GM23248 (cell line): ENCODE measurements at places on chromosomes 1 and 21. TPM values are rescaled to one million over a fixed set of nuclear protein-coding genes. Genes with fewer than 3 reads are reported as not detected.

- peak overlapping the region; percentile 91 for H3K4me3 ChIP-seq
- H3K27ac ChIP-seq: peak overlapping the region; percentile 91
- H3K27me3 ChIP-seq: no peaks in the 10 kb centered on the region
- H3K36me3 ChIP-seq: peaks cover 16% of the 10 kb centered on the region
- H3K4me1 ChIP-seq: peaks cover 38% of the 10 kb centered on the region
These were observed 1.2 kb upstream of the UBAP2L start for GRCh38 chr1:154219541-154219940.

GRCh38 chr21:45788637-45789506 lies 145.3 kb downstream of the PCBP3 start:
- peak; percentile 23 for DNase-seq
- no peaks in the 10 kb centered on the region for H3K4me1 ChIP-seq
- no peaks in the 10 kb centered on the region for H3K36me3 ChIP-seq
- no peak overlapping the region for H3K4me3 ChIP-seq

- H3K4me1 ChIP-seq: peaks cover 20% of the 10 kb centered on the region
- DNase-seq: no peak
- no peaks in the 10 kb centered on the region for H3K27me3 ChIP-seq
These were observed 319.8 kb downstream of the HMCN1 start for GRCh38 chr1:186054003-186054402.

DNA sequence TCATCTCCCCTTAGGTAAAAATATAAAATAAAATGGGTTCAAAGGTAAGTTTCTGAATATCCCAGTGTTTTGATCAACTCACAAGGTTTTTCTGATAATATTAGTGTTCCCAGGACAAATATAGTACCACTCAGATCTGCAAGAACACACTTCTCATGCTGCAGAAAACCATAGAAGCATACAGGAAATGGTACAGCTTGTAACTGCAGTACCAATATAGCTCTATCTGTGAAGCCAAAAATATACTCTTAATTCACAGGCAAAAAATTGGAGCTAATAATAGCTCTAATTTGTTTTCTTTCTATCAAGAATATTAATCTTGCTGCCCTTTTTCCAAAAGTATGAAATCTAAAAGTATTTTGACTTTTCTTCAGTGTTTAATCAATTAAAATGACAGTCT lies 13.2 kb downstream of the VPS45 start:
- peaks cover 7% of the 10 kb centered on the region; the same call in 1 of the 2 replicates for H3K4me1 ChIP-seq
- no peak overlapping the region for H3K4me3 ChIP-seq
- no peak for DNase-seq
- peaks cover 38% of the 10 kb centered on the region for H3K36me3 ChIP-seq
- H3K27me3 ChIP-seq: no peaks in the 10 kb centered on the region

DNA sequence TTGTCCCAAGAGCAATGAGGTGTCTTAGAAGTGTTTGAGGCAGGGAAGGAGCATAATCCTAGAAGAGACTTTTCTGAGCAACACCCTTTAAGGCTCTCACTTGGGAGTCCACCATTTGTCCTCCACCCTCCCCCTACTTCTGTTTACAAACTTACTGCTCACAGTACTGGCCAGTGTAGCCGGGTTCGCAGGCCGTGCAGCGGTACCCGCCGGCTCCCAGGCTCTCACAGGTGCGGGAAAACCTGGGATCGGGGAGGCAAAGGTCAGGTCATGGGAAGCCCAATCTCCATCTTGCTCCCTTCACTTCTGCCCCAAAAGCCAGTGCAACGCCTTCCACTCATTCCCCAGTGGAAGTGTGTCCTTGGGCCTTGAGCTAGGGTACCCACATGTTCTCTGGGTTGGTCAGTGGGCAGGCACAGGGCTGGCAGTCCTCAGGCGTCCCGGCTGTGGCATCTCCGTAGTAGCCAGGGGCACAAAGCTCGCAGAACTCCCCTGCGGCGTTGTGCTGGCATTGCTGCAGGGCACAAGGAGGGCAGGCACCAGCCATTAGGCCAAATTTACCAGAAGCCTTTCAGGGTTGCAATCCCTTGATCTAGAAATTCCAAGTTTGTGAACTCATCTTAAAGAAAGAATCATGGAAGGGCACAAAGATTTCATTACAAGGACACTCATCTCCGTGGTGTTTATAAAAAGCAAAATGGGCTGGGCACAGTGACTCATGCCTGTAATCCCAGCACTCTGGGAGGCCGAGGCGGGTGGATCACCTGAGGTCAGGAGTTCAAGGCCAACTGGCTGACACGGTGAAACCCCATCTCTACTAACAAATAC lies 49.8 kb downstream of the LDLRAD2 start:
- no peaks in the 10 kb centered on the region for H3K27me3 ChIP-seq
- H3K36me3 ChIP-seq: peaks cover 57% of the 10 kb centered on the region
- H3K4me3 ChIP-seq: no peak overlapping the region
- DNase-seq: peak; percentile 86
- peak overlapping the region; percentile 66 for H3K27ac ChIP-seq

DNA sequence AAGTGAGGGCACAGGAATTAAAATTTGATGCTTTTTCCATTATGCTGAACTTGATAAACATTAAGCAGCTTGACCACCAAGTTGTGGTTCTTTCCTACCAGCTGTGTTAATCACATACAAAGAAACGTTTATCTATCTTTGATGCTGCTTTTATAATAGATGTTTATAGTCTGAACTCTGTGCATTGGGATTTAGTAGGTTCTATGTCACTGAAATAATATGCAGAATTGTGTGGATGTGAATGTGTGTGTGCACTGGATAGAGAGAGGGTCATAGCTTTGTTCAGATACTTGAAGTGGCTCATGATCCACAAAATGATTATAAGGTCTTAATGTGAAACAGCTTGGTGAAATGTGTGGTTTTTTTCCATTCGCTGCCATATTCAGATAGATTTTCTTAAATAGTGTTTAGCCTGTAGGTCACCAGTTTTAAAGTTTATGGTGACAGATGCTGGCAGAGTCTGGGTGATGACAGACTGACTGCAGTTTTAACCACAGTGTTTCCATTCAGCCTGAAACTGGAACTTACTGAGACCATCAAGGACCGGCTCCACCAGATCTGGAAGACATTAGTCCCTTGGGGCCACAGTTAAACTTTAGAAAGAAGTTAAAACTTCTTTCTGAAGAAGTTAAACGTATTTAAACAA lies 10.2 kb downstream of the DDI2 start:
- peaks cover 13% of the 10 kb centered on the region for H3K4me1 ChIP-seq
- DNase-seq: peak; percentile 42
- H3K27me3 ChIP-seq: no peaks in the 10 kb centered on the region
- peak overlapping the region; percentile 42; the same call in 1 of the 2 replicates for H3K27ac ChIP-seq

DNA sequence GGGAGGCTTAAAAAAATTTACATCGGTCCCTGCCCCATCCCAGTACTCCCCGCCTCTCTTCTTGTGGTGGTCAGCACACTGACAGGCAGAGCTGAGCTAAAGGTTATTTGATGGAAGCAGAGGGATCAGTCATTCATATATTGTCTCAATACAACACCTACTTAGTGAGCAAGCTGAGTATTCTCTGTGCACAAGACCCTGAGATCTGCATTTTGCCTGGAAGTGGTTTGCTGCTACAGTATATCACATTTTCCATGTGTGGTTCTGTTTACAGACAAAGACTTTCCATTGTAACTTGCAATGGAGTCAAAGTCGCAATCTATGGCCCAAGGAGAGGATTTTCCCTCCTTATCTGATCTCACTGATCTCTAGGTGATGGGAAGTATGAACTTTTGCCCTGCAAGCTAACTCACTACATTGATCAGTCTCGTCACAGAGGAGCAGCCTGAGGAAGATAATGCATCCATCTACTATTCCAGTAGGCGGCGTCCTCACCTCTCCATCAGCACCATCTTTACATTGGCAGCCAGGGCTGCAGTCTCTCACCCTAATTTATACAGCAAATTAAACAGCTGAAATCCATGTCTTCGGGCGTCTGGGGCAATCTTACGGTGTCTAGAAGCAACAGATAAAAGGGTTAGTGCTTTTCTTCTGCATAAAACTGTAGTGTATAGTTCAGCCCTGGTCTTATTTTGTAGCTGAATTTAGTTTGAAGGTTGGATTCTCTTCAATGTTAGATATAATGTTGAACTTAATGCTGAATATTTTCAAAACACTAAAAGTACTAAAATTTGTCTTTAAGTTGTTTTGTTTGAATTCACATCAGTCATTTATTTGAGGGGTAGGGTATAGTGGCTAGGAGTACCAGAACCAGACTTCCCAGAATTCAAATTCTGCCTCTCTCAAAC lies 3.2 kb upstream of the TRAF5 start:
- DNase-seq: peak; percentile 82
- H3K27me3 ChIP-seq: no peaks in the 10 kb centered on the region
- no peak overlapping the region for H3K27ac ChIP-seq
- H3K4me1 ChIP-seq: no peaks in the 10 kb centered on the region; the same call in 1 of the 2 replicates

- no peaks in the 10 kb centered on the region for H3K36me3 ChIP-seq
- H3K27ac ChIP-seq: no peak overlapping the region
- H3K4me1 ChIP-seq: no peaks in the 10 kb centered on the region
- H3K4me3 ChIP-seq: no peak overlapping the region
- H3K27me3 ChIP-seq: peaks cover 15% of the 10 kb centered on the region; the same call in 1 of the 2 replicates
These were observed 66.6 kb downstream of the FAM163A start for GRCh38 chr1:179809506-179810366.

- H3K4me1 ChIP-seq: no peaks in the 10 kb centered on the region
- no peak for DNase-seq
- H3K36me3 ChIP-seq: peaks cover 5% of the 10 kb centered on the region; the same call in 1 of the 2 replicates
- no peak overlapping the region for H3K4me3 ChIP-seq
- H3K27ac ChIP-seq: no peak overlapping the region
- H3K27me3 ChIP-seq: no peaks in the 10 kb centered on the region
These were observed 13.0 kb downstream of the CAMSAP2 start for GRCh38 chr1:200751717-200752116.

DNA sequence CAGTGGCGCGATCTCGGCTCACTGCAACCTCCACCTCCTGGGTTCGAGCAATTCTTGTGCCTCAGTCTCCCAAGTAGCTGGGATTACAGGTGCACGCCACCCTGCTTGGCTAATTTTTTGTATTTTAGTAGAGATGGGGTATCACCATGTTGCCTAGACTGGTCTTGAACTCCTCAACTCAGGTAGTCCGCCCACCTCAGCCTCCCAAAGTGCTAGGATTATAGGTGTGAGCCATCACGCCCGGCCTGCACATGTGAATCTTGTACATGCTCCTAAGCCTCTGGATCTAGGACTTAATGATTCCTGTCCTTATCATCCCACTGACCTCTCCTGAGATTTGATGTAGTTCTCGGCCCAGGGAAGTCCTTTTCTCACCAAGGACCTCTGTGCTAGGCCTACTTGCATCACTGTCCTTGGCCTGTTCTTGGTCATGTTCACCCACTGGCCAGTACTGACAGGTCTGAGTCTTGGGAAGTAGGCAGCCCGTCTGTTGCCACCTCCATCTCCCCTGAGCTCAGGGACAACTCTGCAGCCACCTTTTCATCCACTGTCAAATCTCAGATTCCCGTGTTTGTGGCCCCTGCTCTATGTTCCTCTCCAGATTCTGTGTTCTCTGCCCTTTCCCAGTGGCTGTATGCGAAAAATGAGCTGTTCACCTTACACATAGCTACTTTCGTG lies 9.4 kb downstream of the HYI start:
- H3K4me3 ChIP-seq: no peak overlapping the region
- no peaks in the 10 kb centered on the region for H3K27me3 ChIP-seq
- H3K36me3 ChIP-seq: peaks cover 13% of the 10 kb centered on the region; the same call in 1 of the 2 replicates
- no peak overlapping the region for H3K27ac ChIP-seq

DNA sequence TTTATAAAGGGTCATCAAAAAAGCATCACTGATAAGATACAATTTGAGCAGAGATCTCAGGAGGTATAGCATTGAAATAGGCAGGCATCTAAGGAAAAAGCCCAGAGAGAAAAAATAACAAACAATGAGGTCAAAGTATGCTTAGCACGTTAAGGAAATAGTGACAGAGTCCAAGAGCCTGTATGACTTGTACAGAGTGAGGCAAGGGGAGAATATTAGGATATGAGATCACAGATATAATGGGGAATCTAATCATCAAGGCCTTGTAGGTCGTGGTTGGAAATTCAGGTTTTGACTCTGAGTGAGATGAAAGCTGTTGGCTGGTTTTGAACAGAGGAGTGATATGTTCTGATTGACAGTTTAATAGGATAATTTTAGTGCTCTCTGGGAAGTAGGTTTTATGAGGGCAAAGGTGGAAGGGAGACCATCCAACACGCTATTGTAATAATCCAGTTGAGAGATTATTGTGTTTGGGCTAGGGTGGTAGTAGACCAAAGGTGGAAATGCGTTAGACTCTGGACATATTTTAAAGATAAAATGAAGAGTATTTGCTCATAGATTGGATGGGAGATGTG lies 644.6 kb upstream of the TMPRSS15 start:
- no peaks in the 10 kb centered on the region for H3K36me3 ChIP-seq
- H3K4me3 ChIP-seq: no peak overlapping the region
- no peaks in the 10 kb centered on the region for H3K4me1 ChIP-seq
- no peaks in the 10 kb centered on the region for H3K27me3 ChIP-seq
- H3K27ac ChIP-seq: no peak overlapping the region

- H3K4me1 ChIP-seq: no peaks in the 10 kb centered on the region
- no peak overlapping the region for H3K4me3 ChIP-seq
- no peaks in the 10 kb centered on the region for H3K27me3 ChIP-seq
These were observed 16.0 kb downstream of the CFAP57 start for GRCh38 chr1:43188106-43188505.

GRCh38 chr1:172203135-172203823 lies 217.2 kb upstream of the C1orf105 start:
- H3K4me1 ChIP-seq: no peaks in the 10 kb centered on the region
- H3K4me3 ChIP-seq: no peak overlapping the region
- no peaks in the 10 kb centered on the region for H3K36me3 ChIP-seq
- no peak overlapping the region for H3K27ac ChIP-seq
- no peaks in the 10 kb centered on the region for H3K27me3 ChIP-seq
- no peak for DNase-seq

- H3K27ac ChIP-seq: no peak overlapping the region
- no peaks in the 10 kb centered on the region for H3K27me3 ChIP-seq
- DNase-seq: peak; percentile 11
- no peak overlapping the region for H3K4me3 ChIP-seq
These were observed 224.6 kb downstream of the FGGY start for GRCh38 chr1:59521456-59521855.

DNA sequence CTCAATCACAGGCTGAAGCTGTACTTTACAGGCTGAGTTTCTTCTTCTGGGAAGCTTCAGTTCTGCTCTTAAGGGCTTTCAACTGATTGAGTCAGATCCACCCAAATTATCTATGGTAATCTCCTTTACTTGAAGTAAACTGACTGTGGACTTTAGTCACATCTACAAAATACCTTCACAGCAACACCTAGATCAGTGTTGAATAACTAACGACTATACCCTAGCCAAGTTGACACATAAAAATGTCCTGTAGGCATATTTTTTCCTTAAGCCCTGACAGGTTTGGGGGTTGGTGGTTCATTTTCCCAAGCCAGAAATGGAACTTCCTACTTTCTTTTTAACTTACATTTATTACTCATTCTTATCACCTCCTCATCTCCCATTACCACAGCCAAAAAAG lies 42.9 kb upstream of the PRKACB start:
- no peaks in the 10 kb centered on the region for H3K36me3 ChIP-seq
- no peaks in the 10 kb centered on the region for H3K27me3 ChIP-seq
- H3K27ac ChIP-seq: no peak overlapping the region

PPFIA4 gene
- total RNA-seq: 13.6 and 16.1 TPM in 2 replicates

TDRKH gene
- total RNA-seq: 0.38 and 3.6 TPM in 2 replicates

RCOR3 gene
- total RNA-seq: 11.4 and 13.8 TPM in 2 replicates

PEX19 gene
- total RNA-seq: 48.4 and 52.4 TPM in 2 replicates

NEK7 gene
- total RNA-seq: 1,026 and 1,186 TPM in 2 replicates

PCP4 gene
- total RNA-seq: not detected in 2 replicates

C1QC gene
- not detected in 2 replicates for total RNA-seq

TNN gene
- total RNA-seq: not detected in 2 replicates

TFF1 gene
- total RNA-seq: not detected in 2 replicates

SLAMF7 gene
- not detected in 2 replicates for total RNA-seq
